RCC 7860 (cell line): ENCODE measurements at places on chromosomes 7 and 10.

GRCh38 chr7:111085356-111085755 is 5.6 kb upstream of the LRRN3 start:
- DNase-seq: no peak

- DNase-seq: no peak
These were observed 13.1 kb upstream of the KLRG2 start for GRCh38 chr7:139496528-139496927.

DNA sequence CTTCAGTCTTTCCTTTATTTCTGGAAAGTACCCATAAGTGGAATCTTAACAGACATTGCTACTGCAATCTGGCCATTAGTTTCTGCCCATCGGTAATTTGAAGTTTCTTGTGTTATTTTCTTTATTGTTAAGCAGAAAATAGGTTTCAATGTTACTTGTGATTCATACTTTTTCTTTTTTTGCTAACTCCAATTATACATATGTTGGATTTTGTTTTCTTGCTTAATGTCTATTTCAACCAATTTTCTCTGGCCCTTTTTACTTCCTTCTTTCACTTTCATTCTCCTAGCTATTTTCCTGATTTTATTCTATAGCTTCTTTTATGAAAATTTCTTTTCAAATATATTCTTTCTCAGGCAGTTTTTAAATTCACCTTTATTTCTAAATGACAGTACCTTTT is 457.4 kb downstream of the TCERG1L start:
- DNase-seq: no peak

DNA sequence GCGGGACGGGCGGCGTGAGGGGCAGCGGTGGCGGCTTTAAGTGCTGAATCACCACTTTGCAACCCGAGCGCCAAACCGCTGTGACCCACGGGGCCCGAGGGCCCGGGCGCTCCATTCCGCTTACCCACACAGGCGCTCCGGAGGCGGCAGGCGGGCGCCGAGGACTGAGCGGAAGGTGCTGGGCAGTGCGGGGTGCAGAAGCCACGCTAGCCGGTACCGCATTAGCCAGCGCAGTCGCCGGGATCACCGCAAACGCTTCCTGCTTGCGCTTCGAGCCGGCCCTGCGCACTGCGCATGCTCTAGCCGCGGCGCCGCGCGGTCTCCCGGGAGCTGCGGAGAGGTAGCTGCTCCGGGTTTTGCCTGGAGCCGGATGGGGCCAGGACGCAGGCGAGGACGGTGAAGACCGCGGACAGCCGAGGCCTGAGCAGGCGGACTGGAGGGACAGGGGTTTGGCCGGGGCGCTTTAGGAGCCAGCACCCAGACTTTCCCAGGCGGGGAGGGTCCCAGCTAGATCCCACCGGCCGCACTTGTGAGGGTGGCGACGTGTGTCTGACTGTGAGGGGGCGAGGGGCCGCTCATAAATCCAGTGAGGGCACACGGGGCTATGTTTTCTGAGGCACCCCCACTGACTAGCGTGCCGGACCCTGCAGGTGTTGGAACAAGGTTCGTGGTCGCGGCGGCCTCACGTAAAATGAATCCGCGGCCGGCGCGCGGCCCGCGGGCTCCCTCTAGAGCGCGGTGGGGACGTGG is at the start of gene IDE:
Gene IDE (minus strand): TSS at position 296 of the 750 bp plus-strand sequence. CDS start 74 bp downstream, at position 222.
- peak; percentile 75 for DNase-seq

GRCh38 chr7:1094870-1095269 is 7.0 kb downstream of the GPER1 start:
- no peak for DNase-seq

- no peak for DNase-seq
These were observed 481.6 kb downstream of the RPS24 start for GRCh38 chr10:78515038-78515872.

DNA sequence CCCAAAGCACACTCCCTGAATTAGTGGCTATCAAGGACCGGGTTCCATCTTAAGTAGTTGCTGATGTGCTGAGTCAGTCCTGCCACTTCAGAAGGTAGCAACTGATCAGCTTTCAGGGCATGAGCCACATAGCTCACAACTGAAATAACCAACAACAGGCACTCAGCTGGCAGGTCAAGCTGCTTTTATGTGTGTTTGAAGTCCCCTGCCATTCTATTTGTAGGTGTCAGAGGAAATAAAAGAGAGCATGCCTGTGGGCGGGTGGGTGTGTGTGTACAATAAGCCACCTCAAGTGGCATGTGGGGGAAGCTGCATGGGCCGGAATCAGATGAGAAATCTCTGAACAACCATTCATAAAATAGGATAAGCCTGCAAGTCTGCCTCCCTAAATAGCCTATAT is 114.3 kb upstream of the YAE1 start:
- DNase-seq: no peak

- no peak for DNase-seq
These were observed 530.8 kb downstream of the SH2D4B start for GRCh38 chr10:81068460-81068859.

DNA sequence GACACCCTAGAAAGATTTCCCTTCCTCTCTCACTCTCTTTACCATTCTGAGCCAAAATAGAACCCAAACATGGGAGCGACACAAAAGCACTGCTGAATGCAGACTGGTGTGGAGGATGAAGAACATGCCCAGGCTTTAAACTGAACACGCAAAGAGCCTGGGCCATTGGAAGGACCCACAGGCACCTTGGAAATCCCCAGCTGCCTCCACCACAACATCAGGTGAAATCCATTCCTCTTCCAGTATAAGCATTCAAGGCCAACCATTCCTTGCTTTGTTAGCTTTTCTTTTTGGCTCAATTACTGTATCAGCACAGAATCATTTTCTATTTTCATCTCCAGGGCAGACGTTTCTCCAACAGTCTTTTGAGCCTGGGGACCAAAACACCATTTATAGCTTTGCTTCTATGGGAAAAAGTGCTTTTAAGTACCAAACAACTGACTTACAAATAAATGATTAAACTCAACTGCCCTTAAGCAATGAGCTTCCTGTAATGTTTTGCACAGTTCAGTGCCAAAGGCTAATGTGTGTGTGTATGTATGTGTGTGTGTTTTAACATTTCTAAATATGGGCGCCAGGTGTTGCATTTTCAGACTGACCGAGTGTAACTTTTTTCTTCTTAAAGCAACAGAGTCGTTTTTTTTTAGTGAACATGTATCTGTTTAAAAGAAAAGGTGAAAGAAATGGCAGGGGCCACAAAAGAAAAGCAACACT is 16.2 kb upstream of the BLNK start:
- DNase-seq: no peak

GRCh38 chr7:18200855-18201254 is 173.2 kb upstream of the PRPS1L1 start:
- DNase-seq: no peak

- DNase-seq: peak; percentile 98
These were observed 10.3 kb upstream of the STK17A start for GRCh38 chr7:43572516-43573049.

- DNase-seq: no peak
These were observed 25.2 kb downstream of the PHTF2 start for GRCh38 chr7:77823787-77824186.

DNA sequence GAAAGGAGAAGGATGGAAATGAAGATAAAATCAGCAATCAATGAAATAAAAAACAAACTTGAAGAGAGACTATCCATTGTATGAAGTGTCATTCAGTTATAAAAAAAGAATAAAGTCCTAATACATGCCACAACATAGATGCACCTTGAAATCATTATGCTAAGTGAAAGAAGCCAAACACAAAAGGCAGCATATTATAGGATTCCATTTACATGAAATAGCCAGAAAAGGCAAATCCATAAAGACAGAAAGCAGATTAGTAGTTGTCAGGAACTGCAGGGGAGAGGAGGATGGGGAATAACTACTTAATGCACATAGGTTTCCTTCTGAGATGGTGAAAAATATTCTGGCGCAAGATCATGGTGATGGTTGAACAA is 6.6 kb upstream of the PON1 start:
- DNase-seq: no peak
